LoVo (cell line): ENCODE measurements at places on chromosomes 2 and 18.
A peak's percentile ranks its signal among the peaks of the same experiment; 100 is the strongest.

- DNase-seq = peak; percentile 64
Measured at GRCh38 chr18:45664824-45665763, 49.8 kb downstream of the SLC14A2 start.

- DNase-seq = no peak
Measured at GRCh38 chr2:199740111-199740428, 110.9 kb downstream of the FTCDNL1 start.

DNA sequence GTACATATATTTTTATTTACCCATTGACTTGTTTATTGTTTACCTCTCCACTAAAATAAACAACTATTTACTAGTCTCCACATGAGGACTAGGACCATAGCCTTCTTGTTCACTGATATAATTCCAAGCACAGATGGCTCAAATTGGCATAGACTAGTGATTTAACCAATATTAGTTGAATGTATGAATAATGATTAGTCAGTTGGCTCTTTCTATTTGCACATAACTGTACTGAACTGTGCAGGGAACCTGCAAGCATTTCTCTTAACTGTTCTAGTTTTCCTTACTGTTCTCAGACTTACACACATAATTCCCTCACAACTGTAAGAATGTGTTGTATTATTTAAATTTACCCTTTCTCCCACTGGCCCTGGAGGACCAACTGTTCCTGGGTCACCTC is 91.9 kb downstream of the COL3A1 start:
- DNase-seq = no peak

- peak; percentile 60 for DNase-seq
Measured at GRCh38 chr2:103789381-103790095, 1027.7 kb downstream of the TMEM182 start.

DNA sequence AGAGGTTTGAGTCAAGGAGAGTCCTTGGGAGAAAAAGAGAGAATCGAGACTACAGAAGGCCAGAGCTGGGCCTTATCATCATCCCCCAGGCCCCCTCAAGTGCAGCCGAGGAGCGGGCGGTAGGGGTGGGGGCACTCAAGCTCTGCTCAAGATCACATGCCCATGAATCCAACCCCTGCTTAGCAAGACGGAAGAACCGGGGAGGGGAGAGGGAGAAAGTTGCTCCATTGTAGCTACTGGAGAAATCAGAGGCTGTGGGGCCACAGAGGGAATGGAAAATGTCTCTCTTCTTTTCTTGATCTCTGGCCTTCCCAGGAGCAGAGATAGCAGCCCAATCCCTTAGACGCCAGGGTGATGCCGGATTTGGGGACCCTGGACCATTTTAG is 14.6 kb downstream of the SLC4A3 start:
- no peak for DNase-seq

- no peak for DNase-seq
Measured at GRCh38 chr18:27653247-27653646, 468.1 kb upstream of the CHST9 start.

GRCh38 chr2:9692456-9693195 is 61.8 kb upstream of the YWHAQ start:
- no peak for DNase-seq
